NCI-H2029 treated with DMSO at 0.1 percent for 48 hours (cell line): ENCODE measurements at places on chromosomes 5 and 9.

DNA sequence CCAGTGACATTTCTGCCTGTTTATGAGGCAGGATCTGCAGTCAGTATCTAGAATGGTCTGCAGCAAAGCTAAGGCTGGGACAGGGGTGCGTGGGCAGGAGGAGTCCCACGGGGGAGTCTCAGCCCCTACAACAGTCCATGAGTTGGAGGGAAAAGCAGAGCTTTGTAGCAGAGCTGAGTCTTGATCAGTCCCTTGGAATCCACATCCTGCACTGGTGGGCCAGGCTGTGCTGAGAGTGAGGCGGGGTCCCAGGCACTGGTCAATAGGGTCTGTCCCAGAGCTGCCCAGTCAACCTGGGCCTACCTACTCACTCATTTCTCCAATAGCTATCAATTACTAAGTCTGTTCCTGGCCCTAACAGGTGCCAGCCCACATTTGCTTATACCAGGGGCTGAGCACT, 5.9 kb downstream of the ACSL6 start:
- no peak for DNase-seq

DNA sequence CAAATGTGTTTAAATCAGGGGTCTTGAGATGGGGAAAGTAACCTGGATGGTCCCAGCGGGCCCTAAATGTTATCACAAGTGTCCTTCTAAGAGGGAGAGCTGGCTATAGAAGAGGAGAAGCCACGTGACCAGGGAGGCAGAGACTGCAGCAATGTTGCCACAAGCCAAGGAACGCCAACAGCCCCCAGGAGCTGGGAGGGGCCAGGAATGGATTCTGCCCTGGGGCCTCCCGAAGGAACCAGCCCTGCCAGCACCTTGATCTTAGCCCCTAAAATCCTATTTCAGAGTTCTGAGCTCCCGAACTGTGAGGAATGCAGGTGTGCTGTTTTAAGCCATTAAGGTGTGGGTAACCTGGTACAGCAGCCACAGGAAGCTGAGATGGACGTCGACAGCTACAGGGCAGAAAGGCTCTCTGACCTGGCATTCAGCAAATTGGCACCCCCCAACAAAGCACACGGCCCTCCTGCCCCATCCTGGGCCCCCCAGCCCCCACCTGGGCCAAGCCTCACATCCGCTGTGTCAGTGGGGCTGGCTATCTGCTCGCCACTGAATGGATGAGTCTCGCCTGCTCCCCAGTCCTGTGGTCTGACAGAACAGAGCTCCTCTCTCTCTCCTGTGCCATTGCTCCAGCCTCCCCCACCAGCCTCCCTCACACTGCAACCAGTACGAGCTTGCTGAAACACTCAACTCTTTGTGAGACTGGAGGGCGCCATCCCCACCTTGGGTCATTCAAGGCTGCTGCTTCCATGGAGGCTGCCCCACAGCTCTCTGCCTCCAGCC, 78.8 kb downstream of the ADAMTS2 start:
- DNase-seq: no peak

GRCh38 chr9:893843-894420, 52.4 kb downstream of the DMRT1 start:
- DNase-seq: peak; percentile 62

- DNase-seq: no peak
These were observed 5.7 kb upstream of the AGGF1 start for GRCh38 chr5:77024490-77024889.

GRCh38 chr9:114481789-114482188, 23.5 kb downstream of the WHRN start:
- no peak for DNase-seq

GRCh38 chr5:151079838-151080612, 809 bp downstream of the TNIP1 start:
- DNase-seq: no peak

- DNase-seq: no peak
These were observed 38.4 kb downstream of the CDKL3 start for GRCh38 chr5:134328619-134329018.

DNA sequence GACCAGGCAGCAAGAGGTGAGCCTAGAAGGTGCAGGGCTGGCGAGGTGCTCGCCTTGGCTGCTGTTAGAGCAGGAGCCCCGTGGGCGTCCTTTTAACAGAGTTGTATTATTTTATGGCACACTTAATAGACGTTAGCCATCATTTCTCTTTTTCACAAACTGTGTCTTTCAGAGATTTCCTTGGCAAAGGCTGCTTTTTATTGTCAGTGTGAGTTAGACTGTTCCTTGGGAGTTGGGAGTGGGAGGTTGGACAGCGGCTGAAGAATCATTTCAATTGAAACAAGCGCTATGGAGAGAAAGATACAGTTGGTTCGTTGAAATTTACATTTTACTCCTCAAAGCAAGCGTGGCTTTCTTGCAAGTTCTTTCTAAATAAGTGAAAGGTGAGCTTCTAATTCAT, 133.2 kb downstream of the TRIO start:
- no peak for DNase-seq

GRCh38 chr9:15475923-15476536, 34.7 kb downstream of the PSIP1 start:
- DNase-seq: no peak

GRCh38 chr9:77456829-77457437, 191.2 kb downstream of the GNA14 start:
- DNase-seq: peak; percentile 63

- no peak for DNase-seq
These were observed 80.4 kb downstream of the LRSAM1 start for GRCh38 chr9:127531676-127532075.

GRCh38 chr9:14846871-14847311, 63.3 kb downstream of the FREM1 start:
- DNase-seq: no peak

DNA sequence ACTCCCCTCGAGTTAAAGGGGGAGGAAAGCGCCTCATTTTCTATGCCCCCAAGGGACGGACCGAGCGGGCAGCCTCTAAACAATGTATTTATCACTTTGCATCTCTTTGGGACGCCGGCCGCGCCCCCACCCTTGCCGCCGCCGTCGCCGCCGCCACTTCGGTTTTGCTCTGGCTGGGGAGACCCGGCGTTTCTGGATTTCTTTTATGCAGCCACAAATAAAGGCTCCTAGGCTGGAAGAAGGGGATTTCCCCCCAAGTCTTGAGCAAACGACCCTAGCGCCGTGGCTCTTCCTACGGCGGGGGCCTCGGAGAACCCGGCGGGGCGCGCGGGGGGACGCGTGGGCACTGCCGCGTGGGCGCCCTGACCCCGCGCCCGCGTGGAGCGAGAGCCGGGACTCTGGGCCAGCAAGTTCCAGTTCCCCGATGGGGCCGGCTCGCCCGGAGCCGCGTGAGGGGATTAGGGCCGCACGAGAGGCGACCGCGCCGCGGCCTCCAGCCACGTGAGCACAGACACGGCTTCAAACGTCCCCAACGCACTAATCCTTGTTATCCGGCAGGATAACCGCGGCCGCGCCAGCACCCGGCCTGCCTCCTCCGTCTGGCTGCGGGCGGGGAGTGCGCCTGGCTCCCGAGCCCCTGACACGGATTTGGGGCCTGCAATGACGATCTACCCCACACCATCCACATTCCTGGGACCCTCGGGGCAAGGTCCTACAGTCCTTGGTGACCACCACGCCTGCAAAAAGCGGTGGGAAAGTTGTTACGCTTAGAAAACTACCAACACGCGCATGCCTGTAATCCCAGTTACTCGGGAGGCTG, 7.9 kb upstream of the NEUROG1 start:
- no peak for DNase-seq

- no peak for DNase-seq
These were observed 6.0 kb downstream of the LRRC8A start for GRCh38 chr9:128887914-128888350.

DNA sequence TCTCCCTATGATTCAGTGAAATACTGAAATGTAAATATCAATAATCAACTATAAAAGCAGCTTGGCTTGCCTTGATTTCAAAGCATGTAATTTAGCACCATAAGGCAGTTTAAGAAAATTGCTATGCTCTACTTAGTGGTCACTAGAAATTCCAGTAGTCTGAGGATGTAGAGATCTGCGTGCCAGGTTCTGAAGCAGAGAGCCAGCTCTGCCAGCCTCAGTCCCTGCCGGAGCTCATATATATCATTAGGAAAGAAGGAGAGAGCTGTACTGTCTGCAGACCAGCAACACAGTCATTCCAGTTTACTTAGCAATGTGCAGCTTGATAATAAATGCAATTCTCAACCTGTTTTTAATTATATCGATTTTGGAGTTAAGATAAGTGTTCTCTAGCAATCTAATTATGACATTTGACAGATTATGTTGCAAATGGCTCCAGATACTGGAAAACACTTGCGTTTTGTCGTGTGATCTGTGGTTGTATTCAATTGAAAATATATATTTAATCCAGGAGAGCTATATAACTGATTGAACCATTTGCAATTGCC, 540.5 kb downstream of the CTNND2 start:
- no peak for DNase-seq

GRCh38 chr5:104241046-104241445, 678.5 kb upstream of the NUDT12 start:
- no peak for DNase-seq

GRCh38 chr5:17951392-17952169, 317.3 kb downstream of the TAF11L14 start:
- no peak for DNase-seq

DNA sequence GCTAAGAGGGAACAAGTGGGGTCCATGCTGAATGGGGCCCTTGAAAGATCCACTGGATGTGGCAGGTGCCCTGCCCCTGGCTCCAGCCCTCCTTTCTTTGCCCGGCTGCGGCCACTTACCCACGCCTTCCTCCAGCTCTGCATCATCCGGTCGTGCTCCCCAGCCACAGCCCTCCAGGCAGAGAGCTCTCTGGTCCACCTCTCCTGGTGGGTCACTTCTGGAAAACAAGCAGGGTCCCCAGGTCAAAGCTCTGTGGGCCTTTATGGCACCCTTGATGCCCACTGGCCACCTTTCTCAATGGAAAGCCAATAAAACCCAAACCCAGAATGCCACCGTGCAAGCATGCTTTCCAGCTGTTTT, 45.0 kb downstream of the SECISBP2 start:
- DNase-seq: no peak

GRCh38 chr9:114371973-114372917, 15.5 kb downstream of the AKNA start:
- DNase-seq: no peak

GRCh38 chr5:136132557-136133221, at the start of gene SMAD5:
SMAD5 (plus strand) TSS chr5:136132845; CDS start chr5:136153761, 20,916 bp downstream.
- peak; percentile 55 for DNase-seq

- DNase-seq: no peak
These were observed 394.6 kb downstream of the ELAVL2 start for GRCh38 chr9:23431459-23431858.

GRCh38 chr5:159096243-159096923, 3.3 kb downstream of the EBF1 start:
- DNase-seq: no peak

GRCh38 chr5:16558984-16559629, 57.7 kb downstream of the RETREG1 start:
- DNase-seq: no peak

DNA sequence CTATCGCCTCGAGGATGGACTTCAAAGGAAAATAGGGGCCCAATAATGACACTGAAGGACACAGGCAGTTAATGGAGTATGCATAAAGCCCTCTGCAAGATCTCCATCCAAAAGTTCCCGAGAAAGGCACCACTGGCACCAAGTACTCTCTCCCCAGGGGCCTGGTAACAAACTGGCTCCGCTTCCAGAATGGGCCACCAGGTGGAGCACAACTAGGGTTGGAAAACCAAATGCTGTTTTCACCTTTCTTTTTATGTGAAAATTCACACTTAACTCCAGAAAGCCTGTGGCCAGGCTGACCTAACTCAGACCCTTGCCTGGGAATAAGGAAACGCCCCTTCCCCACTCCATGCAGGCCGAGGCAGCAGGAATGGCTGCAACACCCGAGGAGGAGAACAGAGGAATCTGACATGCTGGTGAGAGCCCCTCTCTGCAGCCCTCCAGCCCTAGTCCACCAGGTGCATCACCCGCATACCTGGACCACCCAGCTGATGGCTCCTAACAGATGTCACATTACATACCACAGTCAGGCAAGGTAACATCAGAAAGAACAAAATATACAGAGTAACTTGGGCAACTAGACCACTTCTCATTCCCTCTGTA, 42.8 kb downstream of the CAMSAP1 start:
- no peak for DNase-seq

DNA sequence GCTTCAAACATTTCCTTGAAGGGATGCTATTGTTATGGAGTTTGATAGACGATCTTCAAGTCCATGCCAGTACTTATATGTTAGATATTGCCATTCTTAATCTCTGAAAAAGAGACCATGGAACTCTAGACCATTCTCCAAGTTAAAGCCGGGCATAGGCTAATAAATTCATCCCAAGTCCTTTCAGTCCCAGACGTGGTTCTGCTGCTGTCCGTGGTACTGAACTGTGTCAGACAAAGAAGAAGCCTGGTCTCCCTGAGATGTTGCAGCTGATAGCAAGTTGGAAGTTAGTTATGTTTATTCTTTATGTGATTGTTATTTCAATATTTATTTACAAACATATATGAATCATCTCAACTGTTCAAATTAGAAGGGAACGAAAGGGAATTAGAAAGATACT, 158.7 kb downstream of the NMUR2 start:
- no peak for DNase-seq
